ENCODE measurements at places on chromosomes 7 and 10. TPM values are rescaled to one million over a fixed set of nuclear protein-coding genes. Genes with fewer than 3 reads are reported as not detected.

Gene ZNF727
- 0.38 TPM for total RNA-seq

Gene CALHM3
- total RNA-seq: not detected

Gene CNNM1
- total RNA-seq: 0.28 TPM

Gene COL13A1
- 44.3 TPM for total RNA-seq

Gene LRIT1
- total RNA-seq: not detected

Gene RPEL1
- total RNA-seq: 0.19 TPM

Gene PLXDC2
- total RNA-seq: 1.2 TPM

Gene ZNF3
- 17.4 TPM for total RNA-seq

Gene NEBL
- total RNA-seq: 0.19 TPM

Gene MYOZ1
- 0.19 TPM for total RNA-seq

Gene ZNF518A
- 9.6 TPM for total RNA-seq

Gene DGKI
- total RNA-seq: 22.3 TPM

Gene OR6B1
- not detected for total RNA-seq

Gene WDR86
- total RNA-seq: not detected

Gene PLPP4
- total RNA-seq: 15.0 TPM

Data from regular cardiac myocyte (primary cell).